Stimulated activated naive CD4-positive, alpha-beta T cell treated with Interleukin-2 at 50 U/mL for 16 hours (primary cell): ENCODE measurements at places on chromosomes 1 and 21.

DNA sequence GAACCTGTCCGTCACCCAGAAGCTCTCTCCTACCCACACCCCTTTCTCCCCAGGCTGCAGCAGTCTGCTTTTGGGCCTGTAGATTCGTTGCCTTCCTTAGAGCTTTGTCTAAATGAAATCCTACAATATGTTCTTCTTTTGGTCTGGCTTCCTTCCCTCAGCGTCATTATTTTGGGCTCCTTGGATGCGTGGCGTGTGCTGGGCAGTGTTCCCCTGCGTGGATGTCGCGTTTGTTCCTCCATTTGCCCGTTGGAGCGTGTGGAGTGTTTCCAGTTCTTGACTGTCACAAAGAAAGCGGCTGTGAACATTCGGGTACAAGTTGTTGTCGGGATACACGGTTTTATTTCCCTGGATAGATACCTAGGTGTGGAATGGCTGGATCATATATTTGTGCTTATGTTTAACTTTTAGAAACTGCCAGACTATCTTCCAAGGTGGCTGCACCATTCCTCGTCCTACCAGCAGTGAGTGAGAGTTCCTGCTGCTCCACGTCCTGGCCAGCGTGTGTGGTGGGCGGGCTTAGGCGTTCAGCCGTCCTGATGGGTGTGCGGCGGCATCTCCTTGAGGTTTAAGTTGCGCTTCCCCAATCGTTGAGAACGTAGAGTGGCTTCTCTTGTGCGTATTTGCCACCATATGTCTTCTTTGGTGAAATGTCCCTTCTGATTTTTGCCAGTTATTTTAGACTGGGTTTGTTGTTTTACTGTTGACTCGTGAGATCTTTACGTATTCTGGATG is 31.7 kb downstream of the SKI start:
- DNase-seq = no peak

DNA sequence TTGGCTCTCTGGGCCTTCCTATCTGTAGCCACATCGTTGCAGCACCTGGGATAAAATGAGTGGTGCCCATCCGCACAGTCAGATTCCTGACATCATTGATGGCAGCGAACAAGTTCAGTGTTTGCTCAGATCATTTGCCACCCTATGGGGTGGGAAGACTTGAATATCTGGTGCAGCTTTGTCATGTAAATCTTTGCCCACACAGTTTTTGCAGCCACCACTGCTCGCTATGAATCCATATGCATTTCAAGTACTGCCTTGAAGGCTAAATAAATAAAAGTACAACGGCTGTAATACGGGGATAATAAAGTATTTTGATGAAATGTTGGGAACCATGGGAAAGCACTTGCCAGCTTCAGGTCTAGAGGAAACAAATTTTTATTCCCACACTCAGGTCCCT is 56.3 kb upstream of the COA6 start:
- DNase-seq = no peak

GRCh38 chr1:33400153-33400911 is 30.6 kb downstream of the PHC2 start:
- DNase-seq = no peak

- no peak for DNase-seq
These were observed 8.6 kb downstream of the LAMC2 start for GRCh38 chr1:183194527-183195141.

DNA sequence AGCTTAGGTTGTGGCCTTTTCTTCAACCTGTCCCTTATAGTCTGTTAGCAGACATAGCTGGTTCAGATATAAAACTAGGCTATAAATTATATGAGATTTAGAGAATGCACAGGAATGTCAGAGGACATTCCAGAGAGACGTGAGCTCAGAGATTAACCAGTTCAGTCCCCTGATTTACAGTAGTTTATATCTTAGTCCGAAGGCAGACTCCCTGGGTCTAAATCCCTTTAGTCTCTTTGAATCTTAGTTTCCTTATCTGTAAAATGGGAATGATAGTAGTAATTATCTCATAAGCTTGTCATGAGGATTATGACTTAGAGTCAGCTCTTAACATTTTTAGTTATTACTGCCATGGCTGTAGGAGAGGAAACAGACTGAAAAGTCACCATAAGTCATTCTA is 45.5 kb upstream of the PLXNA2 start:
- DNase-seq = no peak

DNA sequence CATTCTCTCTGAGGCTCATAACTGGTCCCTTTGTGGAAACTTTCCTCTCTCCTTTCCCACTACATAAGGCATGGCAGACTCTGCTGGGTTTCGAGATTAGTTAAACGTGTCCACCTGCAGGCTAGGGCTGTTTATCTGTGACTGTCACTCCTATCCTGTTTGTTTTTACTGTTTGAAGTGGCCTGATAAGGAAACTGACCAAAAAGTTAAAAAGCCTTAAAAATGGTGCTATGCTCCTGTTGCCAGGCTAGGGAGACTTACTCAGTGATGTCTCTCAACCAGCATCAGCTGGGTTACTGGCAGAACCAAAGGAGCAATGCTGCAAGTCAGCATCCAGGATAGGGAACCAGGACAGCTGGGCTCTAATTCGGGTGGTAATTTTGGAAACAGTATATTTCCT is 3.9 kb downstream of the PIGV start:
- no peak for DNase-seq

GRCh38 chr1:44294588-44295007 is 60.5 kb downstream of the ERI3 start:
- no peak for DNase-seq

- DNase-seq = no peak
These were observed 25.7 kb downstream of the RPRD2 start for GRCh38 chr1:150389650-150390049.

DNA sequence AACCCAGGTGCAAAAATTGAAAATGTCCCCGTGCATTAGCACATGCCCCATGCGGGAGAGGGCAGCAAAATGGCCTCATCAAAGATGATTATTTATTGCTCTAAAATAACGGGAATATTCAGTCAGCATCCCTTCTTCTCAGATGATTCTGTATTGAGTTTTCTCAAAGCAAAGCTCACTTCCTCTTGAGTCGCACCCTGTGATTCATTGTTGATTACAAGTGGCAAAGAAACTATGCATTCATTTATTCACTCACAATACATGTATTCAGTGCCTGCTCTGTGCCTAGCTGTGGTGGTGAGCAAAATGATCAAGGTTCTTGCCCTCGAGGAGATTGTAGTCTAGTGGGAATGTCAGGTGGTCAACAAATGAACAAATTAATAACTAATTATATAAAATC is 226.0 kb upstream of the KAZN start:
- DNase-seq = no peak

DNA sequence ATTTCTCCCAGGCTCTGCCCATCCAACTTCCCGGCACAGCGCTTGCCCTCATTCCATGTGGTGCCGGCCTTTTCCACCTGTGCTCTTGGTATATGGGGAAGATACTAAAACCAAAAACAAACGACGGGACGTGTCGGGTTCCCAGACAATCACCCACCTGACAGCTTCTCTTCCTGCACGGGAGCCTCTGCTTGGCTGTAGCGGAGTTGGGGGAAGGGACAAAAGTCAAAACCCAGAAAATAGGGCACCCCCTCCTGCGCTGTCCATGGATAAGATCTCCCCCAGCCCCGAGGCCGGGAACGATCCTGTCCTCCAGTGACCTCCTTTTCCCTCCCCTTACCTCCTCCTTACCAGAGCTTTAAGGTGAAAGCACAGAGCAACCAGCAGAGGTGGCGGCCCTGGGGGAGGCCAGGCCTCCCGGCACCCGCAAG is 640 bp downstream of the JTB start:
- DNase-seq = no peak

- DNase-seq = no peak
These were observed 441 bp downstream of the YARS1 start for GRCh38 chr1:32816676-32817158.

DNA sequence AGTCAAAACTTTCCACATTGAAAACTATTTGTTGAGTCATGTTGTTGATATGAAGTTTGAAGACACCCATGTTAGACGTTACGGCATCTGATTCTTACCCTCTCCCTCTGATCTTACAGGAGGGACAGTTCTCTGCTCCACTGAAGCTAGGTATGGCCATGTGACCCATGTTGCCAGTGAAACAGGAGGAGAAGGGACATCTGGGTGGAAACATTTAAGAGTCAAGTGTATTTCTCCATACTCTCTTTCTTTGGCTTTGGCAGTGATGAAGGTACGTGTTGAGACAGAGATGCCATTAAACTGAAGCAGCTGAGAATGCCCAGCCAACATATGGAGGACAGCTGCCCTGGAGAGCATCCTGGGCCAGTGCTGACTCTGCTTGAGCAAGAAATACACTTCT is 198.4 kb upstream of the PTGFR start:
- no peak for DNase-seq

- DNase-seq = no peak
These were observed 628.1 kb downstream of the PLPP3 start for GRCh38 chr1:55951291-55951690.

DNA sequence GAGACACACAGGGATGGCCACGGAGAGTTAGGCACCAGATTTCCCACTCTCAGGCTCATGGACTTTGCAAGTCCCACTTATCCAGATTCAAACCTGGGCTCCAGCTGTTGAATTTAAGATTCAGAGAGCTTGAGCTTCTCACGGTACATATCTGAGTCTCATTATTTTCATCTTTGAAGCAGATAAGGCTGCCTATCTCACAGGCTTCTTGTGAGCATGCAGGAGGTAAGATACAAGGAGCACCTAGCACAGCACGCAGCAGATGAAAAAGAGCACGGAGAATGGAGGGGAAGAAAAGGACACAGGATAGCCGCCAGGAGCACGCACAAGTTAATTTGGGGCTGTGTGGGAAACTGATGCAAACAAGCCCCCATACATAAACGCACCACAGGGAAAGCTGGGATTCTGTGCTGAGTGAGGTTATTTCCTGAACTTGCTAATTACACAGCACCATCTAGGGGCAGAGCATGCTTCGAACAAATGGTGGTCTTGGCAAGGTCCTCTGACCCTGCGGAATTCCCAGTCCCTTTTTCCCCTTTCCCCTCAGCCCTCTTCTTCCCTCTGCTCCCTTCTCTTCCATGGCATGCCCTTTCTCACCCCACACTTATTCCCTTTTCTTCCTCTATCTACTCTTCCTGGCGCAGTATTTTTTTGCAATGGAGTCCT is 134.7 kb upstream of the VANGL1 start:
- DNase-seq = no peak

DNA sequence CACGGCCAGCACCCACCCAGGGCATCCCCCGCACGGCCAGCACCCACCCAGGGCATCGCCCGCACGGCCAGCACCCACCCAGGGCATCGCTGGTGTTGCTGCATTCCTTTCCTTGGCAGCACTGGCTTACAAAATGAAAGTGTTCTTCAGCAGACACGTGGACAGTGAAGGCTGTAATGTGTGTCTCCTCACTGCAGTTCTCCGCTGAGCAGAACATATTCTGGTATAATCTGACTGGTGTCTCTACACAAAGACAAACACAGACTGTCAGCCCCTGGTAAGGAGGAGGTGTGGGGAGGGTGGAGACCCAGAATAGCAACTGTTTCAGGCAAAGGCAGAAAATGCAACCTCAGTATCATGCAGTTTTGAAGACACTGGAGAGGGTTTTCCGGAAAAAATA is 7.3 kb downstream of the LYPD8 start:
- DNase-seq = no peak

DNA sequence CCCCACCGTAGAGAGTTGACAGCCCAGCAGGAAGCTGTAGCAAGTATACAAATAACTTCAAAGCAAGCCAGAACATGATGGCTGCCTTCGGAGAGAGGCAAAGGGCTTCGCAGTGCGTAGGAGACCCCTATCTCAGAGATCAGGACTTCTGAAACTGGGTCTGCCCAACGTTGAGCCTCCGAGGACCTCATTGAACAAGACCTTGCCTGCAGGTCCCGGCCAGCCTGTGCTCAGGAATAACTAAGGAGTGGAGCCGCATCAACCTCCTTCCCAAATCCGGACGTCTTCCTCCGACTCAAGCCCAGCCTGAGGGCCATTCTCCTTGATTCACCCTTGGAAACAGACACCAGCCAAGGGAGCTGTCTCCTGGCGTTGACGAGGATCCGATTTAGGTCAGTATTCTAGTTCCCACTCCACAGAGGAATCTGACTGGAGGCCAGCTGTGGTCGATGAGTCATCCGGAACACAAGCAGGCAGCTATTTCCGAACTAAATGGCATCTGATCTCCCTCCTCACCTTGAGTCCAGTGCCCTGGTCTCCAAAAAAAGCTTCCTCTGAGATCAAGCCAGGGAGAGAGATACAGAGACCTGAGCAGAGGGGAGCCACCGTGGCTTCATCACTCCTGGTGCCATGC is 166.5 kb upstream of the COA6 start:
- DNase-seq = no peak

- peak; percentile 56 for DNase-seq
These were observed 3.2 kb upstream of the TRAF5 start for GRCh38 chr1:211323156-211324063.

- DNase-seq = no peak
These were observed 26.1 kb downstream of the IQGAP3 start for GRCh38 chr1:156546267-156546666.

DNA sequence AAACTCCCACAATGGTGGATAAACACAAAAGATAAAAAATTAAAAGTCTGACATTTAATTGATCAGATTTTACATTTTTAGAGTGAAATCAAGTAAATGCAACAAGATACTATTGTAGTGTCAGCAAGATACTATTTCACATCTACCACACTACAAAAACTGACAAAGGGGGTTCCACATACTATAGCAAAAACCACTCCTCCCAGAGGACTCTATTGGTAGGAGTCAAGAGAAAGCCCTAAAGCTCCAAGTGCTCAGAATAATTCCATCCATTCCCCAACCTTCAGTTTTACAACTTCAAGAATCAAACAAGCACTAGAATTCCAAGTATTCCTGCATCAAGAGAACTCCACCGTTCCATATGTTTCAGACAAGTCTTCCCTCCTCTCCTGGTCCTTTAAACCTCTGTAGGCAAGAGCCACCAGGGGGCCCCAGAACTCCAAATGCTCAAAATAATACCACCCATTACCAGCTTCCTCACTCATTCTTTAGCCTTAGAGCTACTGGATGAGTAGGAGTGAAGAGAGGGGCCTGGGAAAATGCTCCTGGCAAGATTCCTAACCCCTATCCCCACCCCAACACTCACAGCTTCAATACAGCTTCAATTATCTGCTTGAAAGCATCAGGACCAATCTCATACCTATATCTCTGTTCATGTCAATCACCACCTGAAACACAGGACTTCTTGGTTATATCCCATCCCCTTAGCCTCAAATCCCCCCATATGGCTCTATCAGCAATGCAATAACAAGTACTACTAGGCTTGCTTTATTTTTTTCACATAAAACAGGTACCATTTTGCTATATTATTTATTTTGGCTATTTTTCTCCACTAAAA is 9.9 kb downstream of the TOR1AIP2 start:
- DNase-seq = peak; percentile 9

DNA sequence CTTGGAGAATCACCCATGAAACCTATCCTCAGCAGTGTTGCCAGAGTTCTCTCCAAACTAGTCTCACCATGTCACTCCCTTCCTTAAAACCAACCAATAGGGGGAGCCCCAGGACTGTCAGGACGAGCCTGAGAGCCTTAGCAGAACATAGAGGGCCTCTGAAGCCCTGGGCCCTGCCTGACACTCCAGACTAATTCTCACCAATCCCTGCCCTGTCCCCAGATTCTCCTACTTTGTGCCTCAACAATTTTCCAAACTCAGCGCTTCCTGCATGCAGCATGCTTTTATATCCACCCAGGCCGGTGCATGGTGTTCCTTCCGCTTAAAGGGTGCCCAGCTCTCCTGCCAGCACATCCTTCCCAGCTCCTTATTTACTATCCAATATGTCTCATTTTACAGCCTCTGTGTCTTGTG is 42.7 kb downstream of the HSD3B1 start:
- DNase-seq = no peak

GRCh38 chr1:43056981-43057391 is 98.3 kb upstream of the SLC2A1 start:
- no peak for DNase-seq

- no peak for DNase-seq
These were observed 353.4 kb upstream of the AJAP1 start for GRCh38 chr1:4301007-4301406.

- no peak for DNase-seq
These were observed 46.1 kb upstream of the LPAR3 start for GRCh38 chr1:84939151-84939550.
